Germinal center (tissue), 1 donor: ENCODE measurements at places on chromosomes 11 and 22.

DNA sequence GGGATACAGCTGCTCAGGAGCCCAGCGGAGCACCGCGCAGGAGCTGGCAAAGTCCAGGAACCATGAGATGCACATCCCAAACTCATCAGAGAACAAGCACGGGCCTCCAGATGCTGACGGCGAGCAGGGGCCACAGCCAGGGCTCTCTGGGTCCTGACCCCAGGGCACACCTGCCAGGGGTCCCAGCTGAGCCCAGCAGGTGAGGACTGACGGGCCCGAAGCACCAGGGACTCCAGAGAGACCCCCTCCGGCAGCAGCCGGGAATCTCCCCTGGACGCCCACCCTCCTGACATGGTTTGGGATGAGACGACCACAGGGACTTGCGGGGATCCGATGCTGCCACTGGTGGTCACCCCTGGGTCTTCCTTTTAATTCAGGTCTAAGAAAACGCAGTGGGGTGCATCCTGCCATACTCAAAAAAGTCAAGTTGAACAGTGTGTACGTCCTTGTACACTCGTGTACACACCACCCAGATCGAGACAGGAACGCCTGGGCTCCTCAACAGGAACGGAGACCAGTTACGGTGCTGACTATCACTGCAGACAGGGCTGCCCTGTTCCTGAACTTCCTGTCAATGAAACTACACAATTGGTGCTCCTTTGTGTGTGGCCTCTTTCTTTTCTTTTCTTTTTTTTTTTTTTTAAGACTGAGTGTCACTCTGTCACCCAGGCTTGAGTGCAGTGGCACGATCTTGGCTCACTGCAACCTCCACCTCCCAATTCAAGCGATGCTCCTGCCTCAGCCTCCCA is 21.9 kb downstream of the TTLL8 start:
- DNase-seq: no peak

- DNase-seq: no peak
Measured at GRCh38 chr11:129287920-129288319, 87.7 kb upstream of the BARX2 start.

GRCh38 chr22:45631140-45631840 is 40.3 kb upstream of the ATXN10 start:
- no peak for DNase-seq

DNA sequence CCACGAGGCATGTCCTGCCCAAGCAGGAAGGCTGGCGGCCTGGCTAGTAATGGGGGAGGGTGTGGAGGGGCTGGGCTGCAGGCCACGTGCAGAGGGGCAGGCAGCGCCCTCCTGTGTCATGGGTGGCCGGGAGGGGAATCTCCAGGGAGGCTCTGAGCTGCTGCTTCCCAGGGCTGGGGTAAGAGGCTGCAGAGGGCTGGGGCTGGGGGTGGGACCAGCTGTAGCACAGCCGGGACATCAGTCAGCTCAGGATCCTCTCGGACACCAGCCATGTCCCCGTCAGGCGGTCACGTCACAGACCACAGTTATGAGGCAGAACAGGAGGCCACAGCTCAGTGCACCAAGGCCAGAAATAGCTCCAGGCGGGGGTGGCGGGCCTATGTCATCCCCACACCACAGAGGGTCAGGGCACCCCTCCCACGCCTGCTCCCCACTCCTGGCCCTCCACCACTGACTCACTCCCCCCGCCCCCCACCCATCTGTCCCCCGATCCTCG is 21.1 kb downstream of the RTN4R start:
- peak; percentile 50 for DNase-seq

- no peak for DNase-seq
Measured at GRCh38 chr11:28243061-28243460, 134.9 kb downstream of the METTL15 start.

- DNase-seq: no peak
Measured at GRCh38 chr11:92413757-92414513, 189.3 kb downstream of the FAT3 start.

- no peak for DNase-seq
Measured at GRCh38 chr11:134282121-134283045, 6.2 kb downstream of the GLB1L3 start.
